NCI-H2081 (cell line): ENCODE measurements at places on chromosomes 2 and 18.

- no peak for DNase-seq
These were observed 64.0 kb upstream of the CABLES1 start for GRCh38 chr18:23071285-23071684.

- no peak for DNase-seq
These were observed 19.2 kb upstream of the DRC1 start for GRCh38 chr2:26382564-26382963.

DNA sequence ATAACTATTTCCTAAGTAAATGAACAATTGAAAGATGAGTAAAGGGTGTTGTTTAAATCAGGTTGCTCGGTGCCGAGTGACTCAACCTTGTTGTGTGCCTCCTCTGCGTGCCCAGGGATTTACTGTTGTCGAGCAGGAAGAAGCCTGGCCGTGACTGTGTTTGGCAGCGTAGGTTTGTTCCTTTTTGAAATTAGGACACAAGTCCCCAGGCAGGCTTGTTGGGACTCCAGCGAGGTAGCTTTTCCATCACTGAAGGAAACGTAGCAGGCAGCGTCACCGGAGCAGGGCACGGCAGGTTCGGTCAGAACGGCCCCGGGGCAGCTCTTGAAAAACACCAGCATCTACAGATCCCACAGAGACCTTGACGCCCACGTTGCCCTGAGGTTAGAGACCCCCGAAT is 48.6 kb downstream of the TMEM18 start:
- no peak for DNase-seq

DNA sequence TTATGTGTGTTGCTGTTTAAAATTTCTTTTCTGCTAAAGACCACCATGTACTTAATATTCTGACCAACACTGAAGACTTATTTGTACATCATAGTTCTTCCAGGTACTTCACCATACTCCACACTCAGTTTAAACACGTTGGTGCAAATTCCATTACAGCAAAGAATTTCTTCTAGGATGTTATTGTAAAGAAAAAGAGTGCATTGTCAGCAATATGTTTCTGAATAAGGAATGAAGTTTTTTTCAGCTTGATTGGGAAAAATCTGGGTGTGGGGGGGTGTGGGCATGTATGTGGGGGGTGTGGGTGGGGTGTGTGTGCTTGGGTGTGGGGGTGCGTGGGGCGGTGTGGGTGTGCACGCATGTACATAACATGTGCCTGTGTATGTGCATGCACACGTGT is 164.1 kb downstream of the PTGR3 start:
- DNase-seq, result no peak

GRCh38 chr2:42906111-42906556 is 113.8 kb upstream of the HAAO start:
- DNase-seq, result no peak

DNA sequence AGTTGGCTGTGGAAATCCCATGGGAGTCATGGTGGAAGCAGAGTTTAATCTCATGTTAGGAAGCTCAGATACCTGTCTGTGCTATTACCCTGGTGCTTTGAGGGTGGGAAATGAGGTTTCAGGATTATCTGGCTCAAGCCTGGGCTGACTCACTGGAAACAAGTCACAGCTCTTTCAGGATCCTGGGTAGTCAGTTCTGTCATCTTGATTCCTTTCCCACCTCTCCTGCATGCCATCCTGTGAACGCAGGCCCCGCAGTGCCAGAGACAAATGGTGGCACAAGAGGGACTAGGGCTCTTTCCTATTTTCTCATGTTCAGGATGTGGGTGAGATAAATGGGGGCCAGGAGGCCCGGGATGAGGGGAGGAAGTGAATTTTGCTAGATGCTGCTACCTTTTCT is 3.7 kb upstream of the FAM136A start:
- no peak for DNase-seq

GRCh38 chr2:19574778-19575260 is 216.4 kb upstream of the OSR1 start:
- DNase-seq, result peak; percentile 79

DNA sequence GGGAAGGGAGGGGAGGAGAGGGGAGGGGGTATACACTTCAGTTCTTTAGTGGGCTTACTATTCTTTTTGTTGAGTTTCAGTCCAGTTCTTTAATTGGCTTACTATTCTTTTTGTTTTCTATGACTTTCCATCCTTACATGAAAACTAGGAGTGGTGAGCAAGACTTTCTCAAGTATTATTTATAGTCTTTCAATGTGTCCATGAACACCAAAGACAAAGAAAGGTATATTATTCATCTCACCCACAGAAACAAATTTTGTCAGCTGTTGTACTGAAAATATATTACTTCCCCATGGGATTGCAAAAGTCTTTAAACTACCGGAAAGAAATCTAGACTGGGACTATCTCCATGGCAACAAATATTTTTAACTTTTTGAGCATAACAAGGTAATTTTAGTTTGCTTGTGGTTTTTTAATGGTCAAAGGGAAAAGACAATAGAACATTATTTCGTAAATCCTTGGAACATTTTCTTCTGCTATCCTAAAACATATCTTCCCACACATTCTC is 17.6 kb downstream of the ADAM17 start:
- DNase-seq, result no peak
